ENCODE measurements at places on chromosomes 2 and 18. TPM values are rescaled to one million over a fixed set of nuclear protein-coding genes. Genes with fewer than 3 reads are reported as not detected.
A peak's percentile ranks its signal among the peaks of the same experiment; 100 is the strongest.

Gene CD226
- 0.69 TPM for total RNA-seq

- H3K4me3 ChIP-seq, result peak overlapping the region; percentile 12
- peak overlapping the region; percentile 69 for H3K27ac ChIP-seq
- H3K27me3 ChIP-seq, result no peaks in the 10 kb centered on the region
- peak; percentile 89 for DNase-seq
- no peaks in the 10 kb centered on the region for H3K36me3 ChIP-seq
These were observed 621.3 kb downstream of the XIRP2 start for GRCh38 chr2:167509586-167509985.

GRCh38 chr18:33844232-33844631 is 266.2 kb downstream of the ASXL3 start:
- no peak overlapping the region for H3K27ac ChIP-seq
- DNase-seq, result no peak
- no peaks in the 10 kb centered on the region for H3K27me3 ChIP-seq
- no peaks in the 10 kb centered on the region for H3K36me3 ChIP-seq
- no peak overlapping the region for H3K4me3 ChIP-seq

Gene PID1
- total RNA-seq, result 0.84 TPM

Gene FAM237A
- total RNA-seq, result not detected

Gene POTEC
- total RNA-seq, result not detected

GRCh38 chr2:201798252-201798913 is 8.0 kb upstream of the CDK15 start:
- H3K4me3 ChIP-seq, result peak overlapping the region; percentile 17
- H3K27ac ChIP-seq, result peak overlapping the region; percentile 96
- no peaks in the 10 kb centered on the region for H3K27me3 ChIP-seq
- DNase-seq, result peak; percentile 97
- no peaks in the 10 kb centered on the region for H3K36me3 ChIP-seq
- peaks cover 28% of the 10 kb centered on the region for H3K4me1 ChIP-seq

DNA sequence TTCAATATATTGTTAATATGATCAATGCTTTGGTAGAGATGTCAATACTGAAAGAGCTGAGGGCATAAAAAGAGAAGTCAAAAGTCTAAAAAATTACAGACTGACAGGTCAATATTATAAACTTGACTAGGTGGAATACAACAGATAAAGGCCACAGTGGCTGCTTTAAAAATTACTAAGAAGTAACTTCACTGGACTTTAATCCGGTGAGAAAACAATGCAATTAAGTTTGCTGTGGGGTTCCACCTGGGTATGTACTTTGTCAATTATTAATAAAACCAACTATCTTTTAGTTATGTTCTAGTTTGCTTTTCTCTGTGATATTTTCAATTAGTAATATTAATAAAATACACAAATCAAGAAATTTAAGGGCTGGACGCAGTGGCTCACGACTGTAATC is 44.7 kb downstream of the RAPH1 start:
- peaks cover 5% of the 10 kb centered on the region for H3K36me3 ChIP-seq
- H3K4me3 ChIP-seq, result no peak overlapping the region
- no peaks in the 10 kb centered on the region for H3K27me3 ChIP-seq
- no peak overlapping the region for H3K27ac ChIP-seq
- H3K4me1 ChIP-seq, result peaks cover 22% of the 10 kb centered on the region
- DNase-seq, result no peak

Gene KHK
- 11.0 TPM for total RNA-seq

- no peak for DNase-seq
- no peak overlapping the region for H3K27ac ChIP-seq
- no peaks in the 10 kb centered on the region for H3K36me3 ChIP-seq
- no peak overlapping the region for H3K4me3 ChIP-seq
These were observed 387.6 kb upstream of the TNP1 start for GRCh38 chr2:217247476-217247875.

DNA sequence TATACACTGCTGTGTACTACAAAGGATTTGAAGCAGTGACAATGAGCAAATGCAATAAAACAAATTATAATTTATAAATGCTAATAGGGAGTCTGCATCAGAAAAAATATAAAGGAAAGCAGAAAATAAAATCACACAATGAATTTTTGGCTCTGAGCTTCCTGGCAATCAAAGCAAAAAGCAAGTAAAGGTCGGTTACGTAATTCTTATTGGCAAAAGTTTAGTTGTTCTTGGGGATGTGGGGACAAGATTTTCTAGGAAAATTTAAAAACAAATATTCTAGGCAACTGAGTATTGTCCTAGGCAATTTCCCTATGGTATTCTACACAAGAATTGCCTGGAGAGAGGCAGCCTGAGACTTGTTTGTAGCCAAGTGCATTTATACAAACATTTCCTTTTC is 1.8 kb downstream of the ORC2 start:
- DNase-seq, result no peak
- H3K4me3 ChIP-seq, result peak overlapping the region; percentile 81
- no peaks in the 10 kb centered on the region for H3K27me3 ChIP-seq
- H3K27ac ChIP-seq, result no peak overlapping the region
- H3K4me1 ChIP-seq, result peaks cover 39% of the 10 kb centered on the region

- no peak overlapping the region for H3K27ac ChIP-seq
- 0 out of 2 replicates have a peak, but pooled peaks cover 2% of the 10 kb centered on the region for H3K4me1 ChIP-seq
- no peak overlapping the region for H3K4me3 ChIP-seq
- H3K27me3 ChIP-seq, result no peaks in the 10 kb centered on the region
- no peaks in the 10 kb centered on the region for H3K36me3 ChIP-seq
- DNase-seq, result no peak
These were observed 38.6 kb upstream of the ZNF512 start for GRCh38 chr2:27544143-27544821.
